Pancreas (tissue), 10 donors: ENCODE measurements at places on chromosomes 4 and X.

DNA sequence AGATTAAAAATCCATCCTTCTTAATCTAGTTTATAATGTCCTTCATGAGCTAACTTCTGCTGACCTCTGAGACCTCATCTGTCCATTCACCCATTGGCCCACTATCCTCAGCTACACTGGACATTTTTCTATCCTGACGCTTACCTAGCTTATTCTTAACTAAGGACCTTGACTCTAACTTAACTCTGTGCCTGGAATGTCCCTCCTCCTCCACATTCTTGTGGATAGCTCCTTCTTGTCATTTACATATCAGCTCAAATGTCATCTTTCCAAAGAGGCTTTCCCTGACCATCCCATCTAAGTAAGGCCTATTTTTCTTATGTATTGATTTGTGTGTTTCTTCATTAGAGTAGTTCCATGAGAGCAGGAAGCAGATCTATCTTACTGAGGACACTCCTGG, 54.7 kb downstream of the ATXN3L start:
- no peak for DNase-seq

GRCh38 chr4:108107101-108107500, 61.6 kb downstream of the LEF1 start:
- no peak for DNase-seq

DNA sequence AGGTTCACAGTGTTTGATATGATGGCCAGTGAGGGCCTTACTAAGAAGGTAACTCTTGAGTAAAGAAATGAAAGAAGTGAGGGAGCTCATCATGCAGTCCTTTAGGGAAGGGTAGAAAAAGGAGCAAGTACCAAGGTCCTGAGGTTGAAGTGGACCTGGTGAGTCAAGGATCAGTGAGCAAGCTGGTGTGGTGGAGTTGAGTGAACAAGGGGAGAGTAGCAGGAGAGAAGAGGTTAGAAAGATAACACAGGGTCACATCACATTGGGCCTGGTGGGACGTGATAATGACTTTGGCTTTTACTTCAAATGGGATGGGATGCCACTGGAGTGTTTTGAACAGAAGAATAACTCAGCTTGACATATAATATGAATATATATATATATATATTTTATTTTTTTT, 44.7 kb downstream of the OSTC start:
- DNase-seq = no peak

- no peak for DNase-seq
Observed at GRCh38 chr4:142475663-142476062, 370.4 kb downstream of the INPP4B start.

DNA sequence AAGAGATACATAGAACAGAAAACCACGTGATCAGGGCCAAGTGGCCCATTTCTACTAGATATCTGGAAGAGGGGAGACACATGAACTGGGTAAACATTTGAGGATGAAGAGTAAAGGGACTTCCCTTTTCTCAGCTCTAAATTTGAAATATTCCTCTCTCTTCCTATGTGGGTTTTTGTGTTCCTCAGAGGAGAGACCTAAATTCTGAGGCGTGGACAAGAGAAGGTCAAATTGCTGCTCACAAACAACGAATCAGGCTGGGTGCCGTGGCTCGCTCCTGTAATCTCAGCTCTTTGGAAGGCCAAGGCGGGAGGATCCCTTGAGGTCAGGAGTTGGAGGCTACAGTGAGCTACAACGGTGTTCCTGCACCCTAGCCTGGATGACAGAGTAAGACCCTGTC, 216.0 kb downstream of the PTTG2 start:
- no peak for DNase-seq

DNA sequence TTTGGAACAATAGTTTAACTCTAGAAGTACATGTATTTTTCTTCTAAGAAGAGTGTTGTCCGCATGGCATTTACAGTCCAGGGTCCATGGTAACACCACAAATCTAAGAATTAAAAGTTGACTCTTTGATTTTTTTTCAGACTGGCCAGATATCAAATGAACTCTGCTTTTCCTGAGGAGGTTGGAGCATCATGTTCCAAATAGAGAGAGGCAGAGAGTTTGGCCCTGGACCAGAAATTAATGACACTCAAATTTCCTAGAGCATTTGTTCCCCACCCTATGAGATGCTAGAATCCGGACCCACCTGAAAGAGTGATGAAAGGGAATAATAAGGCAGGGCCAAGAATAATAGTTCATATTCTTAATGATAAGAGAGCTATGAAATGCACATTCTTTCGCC, 47.0 kb upstream of the NAP1L5 start:
- DNase-seq = no peak

GRCh38 chr4:57446266-57446665, 336.1 kb upstream of the IGFBP7 start:
- DNase-seq = no peak

DNA sequence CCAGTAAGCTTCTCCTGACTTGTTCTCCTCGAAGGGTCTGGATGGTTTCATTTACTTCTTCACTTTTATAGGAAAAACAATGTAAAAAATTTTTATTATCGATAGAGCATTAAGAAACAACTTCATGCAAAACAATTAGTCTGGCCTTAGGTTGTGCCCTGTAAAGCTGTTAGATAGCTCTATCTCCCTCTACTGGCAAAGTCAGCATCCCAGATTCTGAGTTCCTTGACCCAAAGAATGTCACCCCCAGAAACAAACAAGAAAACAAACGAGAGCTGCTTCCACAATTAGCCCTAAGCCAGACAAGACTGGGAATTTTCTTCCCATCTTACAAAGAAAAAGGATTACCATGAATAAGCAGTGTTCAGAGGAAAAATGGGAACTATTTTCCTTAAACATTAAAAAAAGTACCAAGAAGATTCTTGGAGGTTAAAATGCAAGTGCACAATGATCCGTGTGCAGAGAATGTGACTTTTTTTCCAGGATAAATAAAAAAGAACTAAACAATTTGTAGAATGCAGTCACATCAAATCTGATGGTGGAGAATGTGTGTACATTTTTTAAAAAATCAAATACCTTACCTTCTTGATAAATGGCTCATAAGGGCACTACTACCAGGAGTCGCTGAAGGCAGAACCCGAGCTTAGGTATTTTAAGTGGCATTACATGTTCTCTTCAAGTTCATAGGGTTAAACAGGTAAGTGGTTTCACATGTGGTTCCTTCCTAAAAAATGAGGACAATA, 293.2 kb downstream of the FBXO8 start:
- DNase-seq = no peak

- DNase-seq = no peak
Observed at GRCh38 chr4:35965300-35965699, 279.0 kb downstream of the ARAP2 start.

DNA sequence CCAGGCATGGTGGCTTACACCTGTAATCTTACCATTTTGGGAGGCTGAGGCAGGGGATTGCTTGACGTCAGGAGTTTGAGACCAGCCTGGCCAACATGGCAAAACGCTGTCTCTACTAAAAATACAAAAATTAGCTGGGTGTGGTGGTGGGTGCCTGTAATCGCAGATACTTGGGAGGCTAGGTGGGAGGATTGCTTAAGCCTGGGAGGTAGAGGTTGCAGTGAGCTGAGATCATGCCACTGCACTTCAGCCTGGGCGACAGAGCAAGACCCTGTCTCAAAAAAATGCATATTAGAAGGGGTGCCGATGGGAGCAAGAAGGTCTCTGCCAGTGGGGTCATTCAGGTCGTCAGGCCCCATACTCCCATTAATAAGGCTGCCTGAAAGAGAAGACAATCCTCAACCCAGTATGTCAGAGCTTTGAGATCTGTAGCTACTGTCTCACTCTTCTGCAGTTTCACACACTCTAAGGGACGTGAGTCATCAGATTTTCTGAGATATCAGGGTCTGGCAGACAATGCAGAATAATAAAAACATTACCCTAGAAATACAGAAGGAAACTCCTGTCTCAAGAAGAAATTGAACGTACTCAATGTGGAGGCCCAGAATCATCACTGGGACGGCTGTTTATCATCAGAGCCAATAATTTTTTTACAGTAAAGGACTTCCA, 176.7 kb upstream of the FAT1 start:
- no peak for DNase-seq

- DNase-seq = no peak
Observed at GRCh38 chrX:99494668-99495067, 915.4 kb downstream of the PCDH19 start.

GRCh38 chrX:110015032-110015431, 12.1 kb downstream of the TMEM164 start:
- no peak for DNase-seq

GRCh38 chr4:68658672-68659071, 11.8 kb downstream of the UGT2B15 start:
- DNase-seq = no peak

DNA sequence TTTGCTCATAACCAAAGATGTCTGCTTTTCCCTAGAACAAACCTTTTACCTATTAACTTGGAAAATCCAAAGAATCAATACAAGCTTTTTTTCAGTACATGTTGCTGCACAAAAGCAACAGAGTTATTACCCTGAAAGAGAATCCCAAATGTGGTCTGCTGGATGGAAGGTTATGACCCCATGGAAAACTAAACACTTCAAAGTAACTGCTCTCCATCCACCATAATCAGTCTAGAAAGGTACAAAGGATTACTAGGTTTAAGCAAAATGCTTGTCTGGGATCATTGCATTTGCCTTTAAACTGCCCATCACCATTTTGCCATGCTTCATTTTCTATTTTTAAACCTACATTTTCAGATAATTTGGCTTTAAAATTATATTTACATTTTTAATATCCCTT, 11.7 kb downstream of the MMRN1 start:
- DNase-seq = no peak

- no peak for DNase-seq
Observed at GRCh38 chr4:155693015-155693663, 26.5 kb downstream of the GUCY1A1 start.
